ENCODE measurements at places on chromosomes 4 and X. TPM values are rescaled to one million over a fixed set of nuclear protein-coding genes. Genes with fewer than 3 reads are reported as not detected.

DCK gene
- 6.9 TPM for polyA plus RNA-seq

PCDH10 gene
- polyA plus RNA-seq: 0.01 TPM

RS1 gene
- polyA plus RNA-seq: not detected

TMPRSS11B gene
- polyA plus RNA-seq: 0.03 TPM
